CD4-positive, alpha-beta T cell treated with Interleukin-6 at 100 ng/mL for 8 hours (primary cell): ENCODE measurements at places on chromosomes 4 and X.

DNA sequence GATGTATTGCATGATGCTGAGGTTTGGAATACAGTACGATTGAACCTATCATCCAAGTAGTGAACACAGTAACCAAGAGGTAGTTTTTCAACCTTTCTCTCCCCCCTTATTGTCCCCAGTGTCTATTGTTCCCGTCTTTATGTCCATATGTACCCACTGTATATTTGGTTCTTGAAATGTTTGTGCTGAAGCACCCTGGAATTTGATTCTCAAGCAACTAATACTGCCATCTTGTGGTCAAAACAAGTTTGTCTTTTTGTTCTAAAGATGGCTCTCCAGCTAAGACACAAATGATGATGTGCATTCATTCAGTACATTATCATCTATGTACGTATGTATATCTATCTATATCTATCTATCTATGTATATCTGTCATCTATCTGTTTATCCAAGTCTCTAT, 33.5 kb upstream of the DCX start:
- peak; percentile 9 for DNase-seq

DNA sequence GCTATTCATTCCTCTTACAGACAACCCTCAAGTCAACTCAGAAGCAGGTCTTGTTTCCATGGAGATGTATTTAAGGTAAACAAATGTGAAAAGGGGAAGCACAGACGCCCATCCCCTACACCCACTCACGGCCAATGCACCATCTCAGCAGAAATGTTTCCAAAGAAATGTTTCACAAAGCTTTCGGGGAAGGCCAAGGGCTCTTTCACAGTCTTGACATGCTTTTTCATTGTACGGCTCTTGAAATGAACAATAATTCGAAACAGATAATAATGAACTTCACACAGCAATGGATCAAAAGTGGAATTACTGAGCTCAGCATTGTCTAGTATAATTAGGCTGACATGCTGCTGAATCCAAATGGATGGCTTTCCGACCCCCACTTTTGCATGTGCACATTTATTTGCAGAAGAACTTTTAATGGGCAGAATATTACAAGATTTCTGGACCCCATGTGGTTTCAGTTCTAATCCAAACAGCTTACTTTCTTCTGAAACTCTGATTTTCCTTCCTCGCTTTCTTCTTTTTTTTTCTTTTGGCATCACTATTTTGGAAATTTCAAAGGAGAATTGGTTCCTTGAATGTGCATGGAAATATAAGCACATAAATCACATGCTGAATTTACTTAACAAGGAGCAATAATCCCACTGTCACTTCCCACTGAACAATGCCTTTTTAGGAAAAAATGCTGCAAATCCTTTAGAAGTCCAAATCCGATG, 160.9 kb downstream of the SMIM20 start:
- no peak for DNase-seq

DNA sequence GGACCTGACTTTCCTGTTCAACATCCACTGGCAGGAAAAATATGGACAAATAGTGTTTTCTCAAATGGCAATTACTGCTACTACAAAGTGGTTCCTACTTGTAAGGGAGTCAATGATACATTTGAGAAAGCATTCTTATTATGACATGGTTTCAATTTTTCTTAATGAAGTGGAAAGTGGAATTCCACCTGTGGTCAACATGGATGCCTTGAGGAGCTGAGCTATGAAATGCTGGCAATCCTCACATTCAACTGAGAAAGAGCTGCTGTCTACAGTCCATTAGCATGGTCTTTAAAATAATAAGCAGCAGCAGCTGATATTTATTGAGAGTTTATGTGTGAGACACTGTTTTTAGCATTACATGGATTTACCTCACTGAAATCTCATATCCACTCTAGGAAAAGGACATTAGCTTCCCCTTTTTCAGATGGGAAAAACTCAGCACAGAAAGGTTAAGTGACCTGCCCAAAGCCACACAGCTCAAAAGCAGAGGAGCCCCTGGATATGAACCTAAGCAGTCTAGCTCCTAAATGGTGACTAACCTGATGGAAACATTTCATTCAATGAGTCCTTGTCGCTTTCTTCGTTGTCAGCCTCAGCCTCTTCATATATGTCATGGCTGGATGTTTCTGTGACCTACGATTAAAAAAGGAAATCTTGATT, 29.2 kb downstream of the MAP7D3 start:
- DNase-seq = no peak

- DNase-seq = no peak
Observed at GRCh38 chrX:69813677-69814076, 197.8 kb downstream of the EDA start.

DNA sequence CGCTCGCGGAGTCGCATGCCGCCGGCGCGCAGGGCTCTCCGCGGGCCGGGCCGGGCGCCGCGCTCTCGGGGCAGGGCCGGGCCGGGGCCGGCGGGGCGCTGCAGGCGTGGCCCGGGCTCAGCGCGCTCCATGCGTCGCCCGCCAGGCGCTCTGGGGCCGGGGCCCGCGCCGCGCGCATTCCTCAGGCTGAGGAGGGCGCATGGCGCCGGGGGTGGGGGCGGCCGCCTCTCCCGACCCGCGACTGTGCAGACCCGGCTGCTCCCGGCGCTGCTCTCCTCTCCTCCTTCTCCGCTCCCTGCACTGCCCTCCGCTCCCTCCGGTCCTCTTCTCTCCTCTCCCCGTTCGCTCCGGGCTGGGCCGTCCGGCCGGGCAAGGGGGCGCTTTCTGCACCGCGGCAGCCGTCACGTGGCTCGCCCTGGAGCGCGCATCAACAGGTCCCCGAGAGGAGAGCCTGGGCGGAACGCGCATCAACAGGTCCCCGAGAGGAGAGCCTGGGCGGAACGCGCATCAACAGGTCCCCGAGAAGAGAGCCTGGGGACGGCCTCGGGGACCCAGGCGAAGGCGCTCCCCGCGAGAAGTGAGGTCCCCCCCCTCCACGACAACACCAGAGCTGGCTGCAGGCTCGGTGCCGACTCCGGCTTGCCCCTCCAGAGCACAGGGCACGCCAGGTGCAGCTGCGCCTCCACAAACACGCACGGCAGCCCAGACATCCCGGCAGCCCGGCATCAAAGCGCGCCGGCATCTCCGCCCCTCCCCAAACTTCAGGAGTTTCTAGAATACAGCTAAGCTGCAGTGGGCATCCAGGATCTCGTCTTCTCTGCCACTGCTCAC, 12.9 kb downstream of the PPP2R3B start:
- DNase-seq = no peak

DNA sequence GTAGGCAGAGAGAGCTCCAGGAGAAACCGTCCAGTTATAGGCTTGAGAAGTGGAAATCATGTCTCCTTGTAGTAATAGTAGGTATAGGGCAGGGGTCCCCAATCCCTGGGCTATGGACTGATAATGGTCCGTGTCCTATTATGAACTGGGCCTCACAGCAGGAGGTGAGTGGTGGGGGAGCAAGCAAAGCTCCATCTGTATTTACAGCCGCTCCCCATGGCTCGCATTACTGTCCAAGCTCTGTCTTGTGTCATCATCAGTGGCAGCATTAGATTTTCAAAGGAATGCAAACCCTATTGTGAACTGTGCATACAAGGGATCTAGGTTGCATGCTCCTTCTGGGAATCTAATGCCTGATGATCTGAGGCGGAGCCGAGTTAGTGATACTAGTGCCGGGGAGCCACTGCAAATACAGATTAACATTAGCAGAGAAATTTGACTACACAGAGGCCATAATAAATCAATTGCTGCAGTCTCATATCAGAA, 67.6 kb downstream of the MRPL1 start:
- DNase-seq = no peak

DNA sequence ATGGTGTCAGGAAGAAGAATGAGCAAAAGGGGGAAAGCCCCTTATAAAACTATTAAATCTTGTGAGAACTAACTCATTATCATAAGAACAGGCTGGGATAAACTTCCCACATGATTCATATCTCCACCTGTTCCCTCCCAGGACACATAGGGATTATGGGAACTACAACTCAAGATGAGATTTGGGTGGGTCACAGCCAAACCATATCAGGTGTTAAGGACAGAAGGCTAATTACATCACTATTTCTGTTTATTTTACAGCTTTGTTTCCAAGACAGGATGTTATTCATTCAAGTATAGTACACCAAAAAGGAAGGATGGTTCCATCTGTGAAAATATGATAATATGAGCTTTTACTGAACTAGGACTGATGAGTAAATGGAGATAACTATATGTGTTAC, 63.7 kb upstream of the ARSJ start:
- no peak for DNase-seq

GRCh38 chr4:113007151-113007550, 42.3 kb upstream of the ANK2 start:
- DNase-seq = no peak

GRCh38 chrX:40279762-40280161, 182.0 kb upstream of the BCOR start:
- no peak for DNase-seq

DNA sequence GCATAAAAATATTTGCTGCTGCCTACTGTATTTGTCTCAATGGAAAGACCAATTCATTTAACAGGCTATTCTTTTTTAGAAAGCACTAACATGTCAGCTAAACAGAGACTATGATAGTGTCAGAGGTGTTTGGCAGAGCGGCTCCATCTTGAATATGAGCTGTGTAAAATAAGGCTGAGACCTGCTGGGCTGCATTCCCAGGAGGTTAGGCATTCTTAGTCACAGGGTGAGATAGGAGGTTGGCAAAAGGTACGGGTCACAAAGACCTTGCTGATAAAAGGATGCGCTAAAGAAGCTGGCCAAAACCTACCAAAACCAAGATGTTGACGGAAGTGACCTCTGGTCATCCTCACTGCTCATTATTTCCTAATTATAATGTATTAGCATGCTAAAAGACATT, 41.8 kb downstream of the NPY5R start:
- DNase-seq = no peak

GRCh38 chr4:1241936-1242505, 6.9 kb downstream of the CTBP1 start:
- no peak for DNase-seq

DNA sequence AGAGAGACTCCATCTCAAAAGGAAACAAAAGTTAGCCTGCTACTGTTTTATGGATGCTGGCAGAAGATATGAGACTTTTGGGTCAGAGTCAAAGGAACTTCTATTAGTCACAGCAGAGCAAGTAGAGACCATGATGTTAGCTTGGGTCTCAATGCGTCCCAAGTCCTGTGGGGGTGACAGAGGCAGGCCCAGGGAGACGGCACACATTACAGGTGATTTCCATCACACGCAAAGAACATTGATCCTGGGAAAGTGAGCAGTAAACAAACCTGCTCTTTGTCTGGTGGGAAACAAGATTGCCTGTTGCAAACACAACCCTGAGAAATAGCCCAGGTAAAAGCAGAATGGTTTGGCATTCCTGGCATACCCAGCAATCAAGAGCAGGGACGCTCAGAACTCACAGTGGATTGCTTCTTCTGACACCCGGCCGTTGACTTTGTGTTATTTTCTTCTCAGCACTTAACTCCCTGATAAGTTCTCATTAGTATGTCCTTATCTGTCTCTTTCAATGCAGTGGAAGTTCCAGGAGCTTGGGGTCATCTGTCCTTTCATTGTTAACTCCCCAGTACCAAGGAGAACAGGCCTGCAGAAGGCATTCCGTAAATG, 51.2 kb upstream of the LGI2 start:
- DNase-seq = no peak

DNA sequence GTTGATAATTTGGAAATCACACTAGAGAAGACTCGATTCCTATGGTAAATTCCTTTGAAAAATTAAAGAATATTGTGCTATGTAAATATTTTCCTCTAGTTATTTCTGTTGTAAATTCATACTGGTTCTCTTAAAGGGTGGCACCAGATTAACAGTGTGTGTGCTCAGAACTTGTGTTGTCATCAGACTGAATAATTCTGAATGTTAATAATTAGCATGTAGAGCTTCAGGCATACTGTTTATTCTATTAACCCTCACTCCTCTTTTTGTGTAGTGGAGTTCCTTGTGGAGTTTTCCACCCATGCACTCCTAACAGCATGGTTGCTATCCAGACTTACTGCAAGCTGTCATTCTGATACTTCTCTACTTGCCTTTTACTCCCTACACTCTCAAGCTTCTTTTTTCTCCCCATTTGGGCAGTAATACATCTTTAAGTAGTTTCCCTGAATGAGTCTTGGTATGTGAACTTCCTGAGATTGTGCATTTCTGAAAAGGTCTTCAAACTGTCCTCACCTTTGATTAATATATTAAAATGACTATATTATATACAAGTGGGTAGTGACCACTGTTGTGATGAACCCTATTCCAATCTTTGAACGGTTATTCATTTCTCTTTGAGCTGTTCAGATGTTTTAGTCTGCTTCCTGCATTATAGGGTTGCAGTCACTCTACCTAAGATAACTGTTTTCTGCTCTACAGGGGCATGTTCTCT, 29.9 kb upstream of the RTL8A start:
- no peak for DNase-seq

DNA sequence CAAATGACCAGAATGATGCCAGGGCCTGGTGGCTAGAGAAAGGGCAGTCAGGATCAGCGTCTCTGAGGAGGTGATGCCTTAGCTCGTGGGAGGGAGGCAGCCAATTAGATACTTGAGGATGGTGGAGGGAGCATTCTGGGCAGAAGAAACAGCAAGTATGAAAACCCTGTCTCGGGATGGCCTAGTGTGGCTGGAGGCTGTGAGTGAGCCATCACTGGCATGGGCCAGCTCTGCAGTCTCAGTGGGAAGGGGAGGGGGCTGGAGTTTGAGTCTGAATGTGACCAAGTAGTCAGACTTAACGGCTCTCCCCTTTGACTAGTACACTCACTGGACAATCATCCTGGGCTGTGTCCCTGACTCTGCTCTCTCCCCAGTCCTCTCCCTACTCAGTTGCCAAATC, 7.1 kb downstream of the CNGA2 start:
- no peak for DNase-seq

DNA sequence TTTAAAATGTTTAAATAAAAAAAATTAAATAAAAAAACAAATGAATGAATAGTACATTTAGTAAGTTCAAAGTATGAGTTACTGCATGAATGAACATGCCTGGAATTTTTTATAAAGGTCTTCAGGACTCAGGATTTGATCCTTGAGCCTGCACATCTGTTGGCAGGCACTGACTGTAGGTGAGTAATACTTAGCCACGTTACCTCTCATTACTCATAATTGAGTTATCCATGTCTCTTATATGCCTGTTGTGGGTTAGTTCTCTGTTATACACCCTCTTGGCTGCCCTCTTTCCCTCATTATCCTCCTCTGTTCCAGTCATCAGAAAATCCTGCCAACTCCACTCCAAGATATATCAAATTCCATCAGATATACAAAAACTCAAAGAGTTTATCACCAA, 276.0 kb downstream of the FBXW7 start:
- no peak for DNase-seq

DNA sequence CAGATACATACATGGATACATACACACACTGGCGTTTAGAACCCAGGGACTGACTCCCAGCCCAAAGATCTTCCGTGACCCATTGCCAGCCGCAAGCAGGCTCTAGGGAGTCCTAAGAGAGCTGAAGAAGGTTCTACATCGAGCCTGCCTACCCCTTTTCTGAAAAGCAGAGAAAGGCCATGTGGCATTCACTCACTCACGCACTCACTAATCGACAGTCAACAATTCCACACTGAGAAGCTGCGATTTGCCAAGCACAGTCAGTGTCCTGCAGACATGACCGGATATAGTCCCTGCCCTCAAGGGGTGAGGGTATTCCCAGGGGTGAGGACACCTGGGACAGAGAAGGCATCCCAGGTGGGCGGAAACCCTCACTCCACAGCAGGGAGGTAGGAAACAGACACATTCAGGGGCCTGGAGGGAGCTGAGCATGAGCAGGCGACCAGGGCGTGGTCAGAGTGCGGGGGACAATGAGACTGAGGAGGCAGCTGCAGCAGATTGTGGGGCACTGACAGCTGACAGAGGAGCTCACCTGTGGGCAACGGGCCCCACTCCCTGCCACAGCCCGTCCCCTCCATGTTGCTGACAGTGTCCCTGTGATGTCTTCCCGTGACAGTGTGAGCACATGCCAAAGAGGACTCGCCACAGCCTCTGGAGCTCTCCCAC, 13.2 kb upstream of the MAN2B2 start:
- DNase-seq = no peak
